Smooth muscle cell of trachea (primary cell): ENCODE measurements at places on chromosomes 6 and 20. TPM values are rescaled to one million over a fixed set of nuclear protein-coding genes. Genes with fewer than 3 reads are reported as not detected.

Gene PTCRA
- total RNA-seq, result not detected in 2 replicates

Gene ZNF391
- 1.8 and 2.3 TPM in 2 replicates for total RNA-seq

Gene COX4I2
- total RNA-seq, result not detected in 2 replicates

Gene DNAH8
- 0.17 and 0.44 TPM in 2 replicates for total RNA-seq

Gene KCNK5
- not detected in 2 replicates for total RNA-seq

Gene ADTRP
- 1.0 and 2.3 TPM in 2 replicates for total RNA-seq
